Left ventricle myocardium superior (tissue), 1 donor: ENCODE measurements at places on chromosomes 12 and 14. TPM values are rescaled to one million over a fixed set of nuclear protein-coding genes. Genes with fewer than 3 reads are reported as not detected.

Gene TSHR
- not detected for total RNA-seq

Gene FAM234B
- total RNA-seq = 1.8 TPM

Gene ZNF385A
- 7.7 TPM for total RNA-seq

Gene STON2
- total RNA-seq = 9.3 TPM

Gene OR4Q3
- not detected for total RNA-seq

Gene TAS2R8
- total RNA-seq = not detected

Gene RAB15
- total RNA-seq = 9.0 TPM

Gene SSPN
- total RNA-seq = 56.4 TPM

Gene WNT5B
- 2.4 TPM for total RNA-seq

Gene CCDC175
- total RNA-seq = not detected

Gene ANKRD33
- total RNA-seq = not detected

Gene SLC7A7
- total RNA-seq = 4.7 TPM

Gene L3HYPDH
- total RNA-seq = 11.3 TPM

Gene NACA
- total RNA-seq = 540 TPM

Gene INHBC
- not detected for total RNA-seq

Gene KLRC4
- not detected for total RNA-seq

GRCh38 chr14:64507376-64508156 is 3.0 kb downstream of the ZBTB1 start:
- DNase-seq = no peak

DNA sequence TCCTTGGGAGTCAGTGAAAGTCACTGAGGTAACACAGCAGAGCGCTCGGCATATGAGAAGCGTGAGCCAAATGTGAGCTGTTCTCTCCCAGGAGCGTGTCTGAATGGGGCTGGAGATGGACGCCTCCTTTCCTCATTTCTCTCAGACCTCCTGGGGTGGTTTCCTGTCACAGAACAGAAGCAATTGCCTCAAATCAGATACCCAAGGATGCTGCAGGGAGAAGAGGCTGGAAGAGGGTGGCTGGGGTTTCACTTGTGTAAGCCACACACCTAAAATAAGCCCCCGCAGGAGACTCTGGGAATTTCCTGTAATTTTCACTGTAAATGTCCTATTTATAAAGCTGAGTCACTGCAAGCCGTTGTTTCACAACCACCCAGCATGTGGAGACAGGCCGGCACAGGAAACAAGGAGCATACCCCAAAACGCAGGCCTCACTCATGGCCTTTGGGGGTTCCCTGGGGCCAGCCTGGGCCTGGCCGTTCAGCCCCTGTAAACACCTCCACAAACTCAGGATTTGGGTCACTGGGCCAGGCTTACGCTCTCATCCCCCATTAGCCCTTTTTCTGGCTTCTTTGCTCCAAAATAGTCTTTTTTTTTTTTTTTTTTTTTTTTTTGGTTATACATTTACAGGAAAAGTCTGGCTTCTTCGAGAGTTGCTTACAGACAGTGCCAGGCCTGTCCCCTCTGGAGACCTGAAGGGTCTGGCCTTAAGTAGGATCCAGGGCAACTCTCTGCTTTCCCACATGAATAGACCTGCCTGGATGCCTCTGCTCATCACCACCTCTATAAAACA is 55.3 kb downstream of the VCPKMT start:
- peak; percentile 44 for DNase-seq

DNA sequence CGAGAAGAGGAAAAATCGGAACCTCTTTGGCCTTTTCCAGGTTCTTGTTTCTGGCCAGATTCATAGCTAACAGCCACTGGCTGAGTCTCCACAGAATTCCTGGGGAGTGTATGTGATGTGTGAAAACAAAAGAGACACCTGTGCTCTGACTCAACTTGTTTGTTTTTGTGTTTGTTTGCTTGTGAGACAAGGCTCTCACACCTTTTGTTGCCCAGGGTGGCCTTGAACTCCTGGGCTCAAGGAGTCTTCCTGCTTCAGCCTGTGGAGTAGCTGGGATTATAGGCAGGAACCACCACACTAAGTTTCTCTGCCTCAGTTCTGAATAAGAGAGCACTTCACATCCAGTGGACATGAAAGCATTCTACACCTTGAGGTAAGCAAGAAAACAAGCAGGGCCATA is 22.7 kb downstream of the MFAP5 start:
- DNase-seq = no peak

GRCh38 chr14:95535226-95536021 is 574 bp downstream of the GLRX5 start:
- peak; percentile 62 for DNase-seq

DNA sequence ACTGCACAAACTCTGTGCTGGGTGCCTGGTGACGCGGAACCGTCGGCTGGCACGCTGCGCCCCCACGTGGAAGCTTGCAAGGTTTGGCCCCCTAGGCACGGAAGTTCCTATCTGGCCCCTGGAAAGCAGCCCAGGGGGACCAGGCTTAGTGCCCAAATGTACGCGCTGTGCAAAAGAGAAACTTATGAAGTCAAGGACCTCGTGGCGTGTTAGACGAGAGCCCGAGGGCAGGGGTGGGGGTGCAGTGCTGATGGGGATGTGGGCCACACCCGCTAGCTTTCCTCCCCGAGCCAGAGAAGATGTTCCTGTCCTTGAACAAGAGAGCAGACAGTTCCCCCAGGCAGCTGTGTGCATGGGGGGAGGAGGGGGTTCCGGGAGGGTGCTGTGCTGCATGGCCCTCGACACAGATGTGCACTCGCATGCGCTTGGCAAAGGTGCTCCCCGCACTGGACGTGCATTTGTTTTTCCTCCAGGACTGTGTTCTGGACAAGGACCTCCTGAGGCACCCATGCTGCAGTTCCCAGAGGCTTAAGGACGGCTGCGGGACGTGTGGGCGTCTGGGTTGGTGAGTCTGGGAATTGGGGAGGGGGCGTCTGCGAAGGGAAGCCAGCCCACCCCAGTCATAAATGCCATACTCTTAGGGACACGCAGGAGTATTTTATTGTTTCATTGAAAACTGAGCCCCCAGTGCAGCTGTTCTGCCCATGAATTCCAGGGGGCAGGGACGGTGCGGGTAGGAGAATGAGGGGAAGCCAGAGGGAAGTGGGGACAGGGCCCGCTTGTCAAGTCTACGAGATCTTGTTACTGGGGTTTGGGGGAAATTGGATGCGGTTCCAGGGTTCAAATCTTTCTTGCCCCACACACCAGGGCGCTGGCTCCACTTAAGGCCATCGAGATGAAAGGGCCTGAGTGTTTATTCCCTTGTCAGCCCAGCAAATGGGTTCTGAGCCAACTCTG is 80.0 kb downstream of the NTF3 start:
- DNase-seq = peak; percentile 63

DNA sequence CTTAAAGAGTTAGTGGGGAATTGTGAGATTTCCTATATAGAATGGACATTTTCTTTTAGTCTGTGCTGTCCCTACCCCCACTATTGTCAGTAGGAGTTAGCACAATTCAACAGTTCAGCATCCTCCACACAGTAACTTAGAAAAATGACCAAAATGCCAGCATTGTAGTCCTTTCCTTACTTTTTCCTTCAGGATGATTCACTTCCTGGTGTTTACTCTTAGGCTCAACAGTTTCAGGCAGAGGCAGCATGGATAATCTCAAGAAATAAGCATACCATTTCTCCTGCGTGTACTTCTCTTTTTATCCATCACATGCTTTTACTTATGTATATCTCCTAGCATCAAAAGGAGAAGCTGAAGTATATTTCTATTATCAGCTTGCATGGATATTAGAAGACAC is 683.4 kb downstream of the SLC16A7 start:
- DNase-seq = no peak

- peak; percentile 71 for DNase-seq
Measured at GRCh38 chr12:26810330-26810729, 22.7 kb downstream of the ITPR2 start.

GRCh38 chr14:65214741-65215140 is 112.4 kb upstream of the MAX start:
- peak; percentile 42 for DNase-seq

DNA sequence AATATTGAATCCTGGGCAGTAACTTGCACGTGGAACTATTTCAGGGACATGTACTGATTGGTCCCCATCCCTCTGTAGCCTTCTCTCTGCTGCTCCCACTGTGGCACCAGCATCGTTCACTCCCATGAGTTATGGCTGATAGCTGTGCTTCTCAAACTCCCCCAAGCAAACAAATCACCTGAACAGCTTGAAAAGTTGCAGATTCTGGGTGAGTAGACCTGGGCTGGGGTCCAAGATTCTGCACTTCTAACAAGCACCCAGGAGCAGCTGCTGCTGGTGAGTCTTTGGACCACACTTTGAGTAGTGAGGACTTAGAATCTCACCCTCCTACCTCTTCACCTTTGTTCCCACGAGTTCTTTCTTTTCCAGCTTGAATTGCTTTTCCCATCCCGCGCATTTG is 49.4 kb upstream of the ZFP36L1 start:
- no peak for DNase-seq

DNA sequence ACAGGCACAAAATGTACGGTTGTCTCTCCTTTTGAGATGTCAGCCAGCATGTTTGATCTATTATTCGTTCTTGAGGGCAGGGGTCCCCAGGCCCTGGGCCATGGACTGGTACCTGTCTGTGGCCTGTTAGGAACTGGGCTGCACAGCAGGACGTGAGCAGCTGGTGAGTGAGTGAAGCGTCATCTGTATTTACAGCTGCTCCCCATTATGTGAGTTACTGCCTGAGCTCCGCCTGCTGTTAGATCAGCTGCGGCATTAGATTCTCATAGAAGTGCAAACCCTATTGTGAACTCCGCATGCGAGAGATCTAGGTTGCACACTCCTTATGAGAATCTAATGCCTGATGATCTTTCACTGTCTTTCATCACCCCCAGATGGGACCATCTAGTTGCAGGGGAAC is 41.4 kb upstream of the SCN8A start:
- DNase-seq = no peak

- DNase-seq = peak; percentile 52
Measured at GRCh38 chr14:96929950-96930349, 132.8 kb downstream of the VRK1 start.

GRCh38 chr12:32702946-32703345 is 23.8 kb downstream of the DNM1L start:
- no peak for DNase-seq

DNA sequence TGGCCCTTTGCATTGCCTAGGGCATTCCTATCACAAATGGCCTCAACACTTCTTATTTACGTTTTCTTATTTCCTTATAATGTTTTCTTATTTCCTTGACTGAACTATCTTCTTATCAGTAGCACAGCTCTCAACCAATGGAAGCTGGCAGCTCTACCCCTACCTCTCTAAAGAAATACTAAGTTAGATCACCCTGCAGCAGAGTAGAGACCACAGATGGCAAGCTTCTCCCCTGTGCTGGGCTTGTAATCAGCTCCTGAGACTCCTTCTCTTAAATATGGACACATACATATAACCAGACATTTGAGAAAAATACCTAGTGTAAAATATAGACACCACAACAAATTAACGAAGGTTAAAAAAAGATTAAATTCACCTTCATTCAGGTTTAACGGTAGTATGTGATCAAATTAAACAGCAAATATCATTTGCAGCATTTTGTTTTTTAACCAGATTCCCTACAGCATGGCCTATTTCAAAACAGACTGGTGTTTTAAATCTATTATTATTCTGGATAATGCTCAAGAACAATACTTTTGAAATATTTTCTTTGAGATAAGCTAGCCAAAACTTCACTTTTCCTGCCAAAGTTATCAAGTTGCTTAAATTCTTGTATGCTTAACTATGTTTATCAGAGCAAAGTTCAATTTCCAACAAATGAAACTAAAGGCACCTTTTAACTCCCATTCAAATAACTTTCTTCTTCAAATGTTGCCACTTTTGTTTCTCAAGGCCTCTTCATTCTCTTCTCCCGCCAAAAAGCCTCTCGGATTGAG is 54.3 kb downstream of the SLC41A2 start:
- no peak for DNase-seq

- no peak for DNase-seq
Measured at GRCh38 chr14:91405724-91406435, 11.7 kb downstream of the CCDC88C start.

GRCh38 chr12:46487567-46488131 is 115.1 kb upstream of the SLC38A2 start:
- no peak for DNase-seq

DNA sequence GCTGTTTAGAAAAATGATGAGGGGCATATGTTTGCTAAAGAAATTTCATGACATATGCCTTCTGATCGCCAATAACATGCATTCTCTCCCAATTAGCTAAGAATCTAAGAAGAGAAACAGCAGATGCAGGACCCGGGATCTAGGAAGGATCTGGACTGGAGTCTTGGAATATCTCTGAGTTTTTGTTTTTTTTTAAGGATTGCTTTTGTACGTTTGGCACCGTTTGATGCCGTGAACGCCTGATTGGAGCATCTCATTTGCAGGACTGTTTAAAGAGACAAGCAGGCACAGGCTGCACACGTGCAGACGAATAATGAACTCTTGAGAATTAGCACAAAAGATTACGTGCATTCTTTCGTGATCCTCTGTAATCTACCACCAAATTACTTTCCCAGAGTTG is 13.6 kb downstream of the EML1 start:
- no peak for DNase-seq

DNA sequence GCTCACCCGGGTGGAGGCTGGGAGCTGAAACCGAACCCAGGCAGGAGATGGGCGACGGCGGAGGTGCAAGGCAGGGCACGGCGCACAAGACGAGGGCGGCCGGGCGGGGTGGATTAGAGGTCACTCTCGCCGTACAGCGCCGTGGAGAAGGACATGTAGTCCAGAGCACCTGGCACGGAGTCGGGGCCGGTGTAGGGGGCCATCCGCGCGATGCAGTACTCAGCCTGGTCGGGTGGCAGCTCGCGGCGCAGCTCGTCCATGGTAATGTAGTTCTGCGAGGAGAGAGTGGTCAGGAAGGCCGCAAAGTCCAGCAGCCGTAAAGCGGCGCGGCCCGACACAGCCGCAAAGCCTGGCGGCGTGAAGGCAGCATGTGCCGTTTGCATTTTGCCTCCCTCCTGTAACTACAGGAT is 81.9 kb upstream of the ZFP36L1 start:
- no peak for DNase-seq

GRCh38 chr14:52660325-52660724 is 35.0 kb downstream of the ERO1A start:
- no peak for DNase-seq

DNA sequence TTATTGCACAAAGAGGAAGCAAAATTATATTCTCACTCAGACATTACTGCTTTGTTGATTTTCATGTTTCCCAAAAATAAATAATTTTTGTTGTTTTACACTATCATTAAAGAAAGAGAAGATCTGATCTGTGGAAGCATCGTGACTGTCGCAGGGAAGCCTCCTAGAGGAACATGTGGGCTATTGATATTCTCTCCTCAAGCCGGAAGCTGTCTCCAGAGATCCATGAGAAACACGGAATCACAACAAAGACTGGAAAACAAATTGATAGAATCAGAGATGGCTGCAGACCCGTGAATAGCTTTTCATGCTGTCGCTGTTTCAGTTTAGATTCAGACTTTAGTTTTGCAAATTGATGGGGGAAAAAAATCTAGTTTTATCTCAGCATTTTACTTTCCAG is 235.2 kb upstream of the TMPO start:
- DNase-seq = no peak

GRCh38 chr12:118059341-118060191 is 1.4 kb downstream of the WSB2 start:
- DNase-seq = no peak
